ENCODE measurements at places on chromosomes 5 and 9.

- DNase-seq = no peak
Observed at GRCh38 chr5:135955525-135955924, 742 bp upstream of the LECT2 start.

GRCh38 chr9:134411440-134412297 lies 85.4 kb downstream of the RXRA start:
- no peak for DNase-seq

DNA sequence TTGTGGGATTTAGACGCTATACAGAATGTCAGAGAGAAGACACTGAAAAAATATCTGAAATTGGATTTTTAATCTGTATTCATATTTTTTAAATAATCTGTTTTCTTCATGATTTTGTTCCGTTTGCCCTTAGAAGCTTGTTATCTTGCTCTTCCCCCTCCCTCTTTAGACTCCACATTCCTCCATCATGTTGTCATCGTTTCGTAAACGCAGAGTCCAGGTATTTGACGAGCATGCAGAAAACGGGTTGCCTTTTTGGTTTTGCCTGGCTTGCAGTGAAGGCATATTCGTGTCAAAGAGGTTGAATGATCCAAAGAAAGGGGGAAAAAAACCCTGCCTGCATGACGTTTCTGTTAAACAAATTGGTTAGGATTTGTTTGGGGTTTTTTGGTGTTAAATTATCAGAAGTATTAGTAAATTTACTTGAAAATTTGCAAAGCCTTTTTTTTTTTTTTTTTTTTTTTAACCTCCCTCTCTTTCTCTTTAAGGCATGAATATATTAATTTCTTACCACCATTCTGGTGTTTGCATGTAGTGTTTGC lies 2.9 kb downstream of the SPTAN1 start:
- DNase-seq = peak; percentile 74

GRCh38 chr9:27042476-27042875 lies 37.0 kb upstream of the LRRC19 start:
- DNase-seq = no peak

- no peak for DNase-seq
Observed at GRCh38 chr9:112384690-112385089, 4.8 kb downstream of the HSDL2 start.

GRCh38 chr9:135851748-135852147 lies 55.6 kb downstream of the CAMSAP1 start:
- no peak for DNase-seq

GRCh38 chr5:141369994-141370848 lies at the start of gene PCDHGB3:
PCDHGB3 (plus strand) TSS chr5:141370242; CDS start chr5:141370395, 153 bp downstream.
- no peak for DNase-seq

DNA sequence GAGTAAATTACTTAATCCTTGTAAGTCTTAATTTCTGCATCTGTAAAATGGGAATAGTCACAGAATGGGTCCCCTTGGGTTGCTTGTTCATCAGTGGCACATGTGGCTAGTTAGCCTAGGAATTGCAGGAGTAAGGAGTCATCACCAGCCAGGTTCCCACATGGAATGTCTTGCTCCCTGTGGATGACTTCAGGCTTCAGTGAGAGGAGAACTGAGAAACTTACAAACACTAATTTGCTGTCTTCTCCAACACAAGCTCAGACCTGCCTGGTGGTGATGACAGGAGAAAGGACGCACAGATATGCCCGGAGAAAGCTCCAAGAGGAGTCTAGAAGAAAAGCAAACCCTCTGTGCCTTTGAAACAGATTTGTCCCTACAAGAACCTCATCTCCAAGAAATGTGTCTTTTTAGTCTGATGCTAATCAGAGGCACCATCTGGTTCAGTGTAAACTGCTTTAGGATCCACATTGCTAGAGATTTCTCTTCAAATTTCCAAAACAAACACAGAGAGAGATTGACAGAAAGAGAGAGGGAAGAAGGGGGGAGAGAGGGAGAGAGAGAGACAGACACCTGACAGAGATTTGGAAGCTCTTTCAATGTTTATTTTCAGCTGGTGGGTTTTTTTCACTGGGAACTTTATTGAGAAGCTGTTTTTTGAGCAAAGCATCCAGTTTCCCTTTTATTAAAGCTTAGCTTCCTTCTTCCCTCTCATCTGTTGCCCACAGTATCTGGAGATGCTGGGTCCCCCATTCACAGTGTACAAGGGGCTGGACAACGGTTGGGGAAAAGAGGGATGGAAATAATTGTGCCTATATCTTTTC lies 128.3 kb downstream of the DOCK2 start:
- DNase-seq = no peak

- no peak for DNase-seq
Observed at GRCh38 chr9:89926691-89927220, 321.9 kb downstream of the GADD45G start.

DNA sequence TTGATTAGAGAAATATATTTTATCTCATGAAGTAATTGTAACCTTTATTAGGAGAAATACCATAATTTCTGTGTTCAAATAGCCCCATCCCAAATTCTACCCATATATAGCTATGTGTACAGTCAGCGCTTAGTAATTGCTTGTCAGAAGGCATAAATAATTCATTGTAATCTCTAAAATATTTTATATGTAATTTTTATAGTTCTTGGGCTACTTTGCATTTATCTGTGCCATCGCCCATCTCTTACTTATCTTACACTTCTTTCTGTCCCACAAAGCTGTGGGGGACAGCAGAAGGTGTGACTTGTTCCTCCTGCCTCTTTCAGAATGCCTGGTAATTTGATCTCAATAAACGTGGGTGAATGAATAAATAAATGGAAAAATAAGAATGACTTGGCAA lies 5.5 kb downstream of the ADAMTSL1 start:
- peak; percentile 38 for DNase-seq

DNA sequence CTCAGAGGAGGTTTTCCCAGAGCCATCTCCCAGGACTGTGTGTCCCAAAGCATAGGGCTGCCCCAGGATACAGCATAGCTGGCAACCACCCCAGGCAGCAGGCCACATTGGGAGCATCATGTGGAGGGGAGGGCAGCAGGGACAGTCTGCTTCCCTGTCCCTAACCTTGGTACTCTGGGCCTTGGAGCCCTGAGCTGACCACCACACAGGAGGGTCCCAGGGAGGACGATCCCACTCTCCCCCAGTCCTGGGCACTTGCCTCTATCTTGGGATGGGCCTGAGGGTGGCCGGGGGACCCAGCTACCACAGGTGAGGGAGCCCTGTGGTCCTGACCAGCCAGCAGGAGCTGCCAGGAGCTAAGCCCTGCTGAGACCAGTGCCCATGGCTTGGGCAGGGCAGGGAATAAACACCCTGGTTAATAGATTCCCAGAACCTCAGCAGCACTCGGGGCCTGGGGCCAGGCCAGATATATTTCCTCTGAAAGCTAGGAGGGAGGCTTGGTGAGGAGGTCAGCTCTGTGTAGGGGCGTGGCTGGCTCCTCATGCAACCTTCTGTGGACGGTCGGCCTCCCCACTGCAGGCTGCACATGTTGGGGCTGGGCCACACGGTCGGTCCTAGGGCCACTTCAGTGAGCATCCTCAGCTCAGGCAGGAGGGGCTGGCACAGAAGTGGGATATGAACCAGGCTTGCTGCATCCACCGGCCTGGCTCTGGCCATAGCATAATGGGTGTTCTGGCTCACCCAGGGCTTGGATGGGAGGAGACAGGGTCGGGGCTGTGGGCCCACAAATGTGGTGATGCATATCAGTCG lies 4.2 kb downstream of the NINJ1 start:
- DNase-seq = no peak

DNA sequence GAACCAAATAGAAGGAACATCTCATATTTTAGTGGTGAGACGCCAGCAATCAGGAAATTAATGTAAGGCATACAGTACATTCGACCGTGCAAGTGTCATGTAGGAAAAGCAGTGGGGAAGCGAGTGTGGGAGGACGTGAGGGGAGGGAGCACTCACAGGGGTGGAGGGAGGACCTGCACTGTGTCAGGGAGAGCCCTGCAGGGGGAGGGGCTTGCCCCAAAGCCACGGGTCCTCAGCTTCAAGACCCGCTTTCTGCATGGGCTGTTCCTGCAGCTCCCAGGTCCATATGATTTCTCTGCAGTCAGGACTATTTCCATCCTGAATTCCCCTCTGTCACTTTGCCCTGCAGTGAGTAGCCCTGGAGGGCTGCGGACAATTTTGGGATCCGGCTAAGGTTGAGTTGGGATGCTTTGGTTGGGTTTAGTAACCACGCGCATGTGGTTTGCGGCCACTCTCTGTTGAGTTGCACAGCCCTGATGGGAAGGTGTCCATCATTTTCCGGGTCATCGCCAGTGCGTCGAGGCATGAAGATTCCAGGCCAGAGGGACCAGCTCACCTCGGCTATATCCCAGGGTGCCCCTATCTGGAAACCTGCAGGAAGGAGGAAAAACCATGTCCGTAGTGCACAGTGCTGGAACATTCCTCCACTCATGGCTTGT lies 61.9 kb downstream of the IRX1 start:
- no peak for DNase-seq

- no peak for DNase-seq
Observed at GRCh38 chr5:143237664-143238063, 165.8 kb downstream of the NR3C1 start.
